ENCODE measurements at places on chromosomes 1 and 21.

GRCh38 chr1:110070671-110071242 lies at the start of gene ALX3:
ALX3 (minus strand) TSS chr1:110070672; CDS start chr1:110070612, 60 bp downstream.
- DNase-seq: no peak

DNA sequence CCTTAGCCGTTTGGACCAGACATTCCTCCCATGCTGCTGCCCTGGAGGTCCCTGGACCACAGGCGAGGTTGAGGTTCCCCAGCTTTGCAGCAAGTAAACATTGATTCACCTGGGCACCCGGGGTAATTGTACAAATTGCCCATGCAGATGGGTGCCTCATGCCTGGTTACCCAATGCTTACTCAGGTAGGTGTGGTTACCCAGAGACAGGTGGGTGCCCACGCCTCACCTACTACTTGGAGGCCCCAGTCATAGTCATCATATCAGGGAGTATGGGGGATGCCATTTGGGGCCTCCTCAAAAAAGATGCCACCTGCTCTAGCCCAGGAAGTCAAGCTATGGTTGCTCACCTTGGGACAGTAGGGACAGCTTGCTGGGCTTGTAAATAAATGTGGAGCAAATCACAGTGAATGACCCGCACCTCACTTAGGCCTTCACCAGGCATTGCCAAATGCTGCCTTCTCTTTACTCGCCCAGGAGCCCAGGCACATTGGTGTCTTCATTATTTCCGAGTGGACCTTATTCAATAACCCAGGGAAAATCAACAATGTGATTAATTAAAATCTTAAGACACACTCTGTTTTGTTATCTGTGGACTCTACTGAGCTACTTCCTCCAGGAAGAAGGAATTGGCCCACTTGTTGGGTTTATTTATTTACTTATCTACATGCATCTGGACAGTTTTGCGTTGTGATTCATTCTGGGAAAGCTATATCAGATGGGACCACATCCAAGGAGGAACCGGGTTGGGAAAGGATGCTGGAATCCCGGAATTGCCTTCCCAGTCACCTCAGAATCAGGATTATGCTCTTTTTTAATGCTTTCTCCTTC lies 35.6 kb upstream of the GRHL3 start:
- DNase-seq: no peak

- DNase-seq: no peak
Measured at GRCh38 chr21:46598581-46599572, 6.0 kb downstream of the S100B start.

- no peak for DNase-seq
Measured at GRCh38 chr1:248710305-248710900, 7.8 kb upstream of the OR14I1 start.

GRCh38 chr1:156448134-156448967 lies 52.2 kb downstream of the MEF2D start:
- DNase-seq: no peak

DNA sequence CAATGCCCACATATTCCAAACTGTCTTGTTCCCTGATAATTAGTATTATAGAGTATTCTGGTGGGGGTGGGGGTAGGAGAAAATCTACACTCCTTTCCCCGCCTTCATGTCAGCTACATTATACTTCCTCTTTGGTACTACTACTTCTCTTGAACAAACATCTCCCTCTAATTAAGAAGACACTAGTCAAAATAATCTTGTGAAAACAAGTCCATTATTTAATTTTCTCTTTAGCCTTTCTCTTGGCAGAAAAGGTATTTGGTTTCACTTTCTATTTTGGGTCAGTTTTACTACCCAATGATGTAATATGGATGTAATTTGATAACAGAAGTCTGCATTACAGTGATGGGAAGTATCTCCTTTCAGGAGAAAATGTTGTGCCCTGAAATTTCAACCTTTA lies 22.5 kb downstream of the NTMT2 start:
- no peak for DNase-seq

- no peak for DNase-seq
Measured at GRCh38 chr1:186659890-186660341, 20.3 kb downstream of the PTGS2 start.

DNA sequence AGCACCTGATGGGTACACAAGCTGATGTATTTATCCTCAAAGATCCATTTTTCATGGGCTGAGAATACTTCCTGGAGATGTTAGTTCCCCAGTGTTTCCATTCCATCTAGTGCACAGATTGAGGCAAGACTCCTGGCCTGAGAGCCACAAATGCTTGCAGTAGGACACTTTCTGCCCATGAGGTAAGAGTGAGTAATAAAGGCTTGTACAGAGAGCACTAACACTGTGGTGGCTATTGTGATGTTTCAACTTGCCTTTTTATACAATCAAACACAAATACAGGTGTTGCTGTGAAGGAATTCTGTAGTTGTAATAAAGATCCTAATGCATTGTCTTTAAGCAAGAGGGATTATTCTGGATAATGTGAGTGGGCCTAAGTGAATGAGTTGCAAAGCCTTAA lies 186.1 kb upstream of the ADAMTS5 start:
- DNase-seq: no peak

GRCh38 chr1:1732381-1732780 lies 8.2 kb upstream of the CDK11A start:
- no peak for DNase-seq

- DNase-seq: peak; percentile 14
Measured at GRCh38 chr1:203172184-203173010, 3.2 kb downstream of the MYBPH start.

GRCh38 chr1:1089731-1090423 lies 15.8 kb upstream of the RNF223 start:
- DNase-seq: no peak

DNA sequence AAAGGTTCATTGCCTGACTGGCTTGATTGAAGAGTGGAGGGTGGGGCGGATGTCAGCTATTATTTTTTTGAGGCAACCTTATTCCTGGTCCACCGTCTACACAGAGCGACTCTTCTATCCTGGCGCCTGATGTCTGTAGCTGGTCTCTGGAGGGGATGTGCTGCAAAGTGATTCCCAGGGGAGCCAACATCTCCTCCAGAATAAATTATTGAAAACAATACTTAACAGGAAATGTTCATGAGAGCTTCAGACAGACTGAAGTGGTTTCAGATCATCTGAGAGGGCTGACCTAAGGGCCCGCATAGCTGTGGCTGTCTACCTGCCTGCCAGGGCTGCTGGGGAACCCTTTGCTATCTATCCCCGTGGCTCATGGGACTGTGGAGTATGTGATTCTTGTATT lies 66.7 kb downstream of the TEX35 start:
- DNase-seq: no peak

- DNase-seq: no peak
Measured at GRCh38 chr21:44431300-44431699, 24.0 kb upstream of the LRRC3 start.

- no peak for DNase-seq
Measured at GRCh38 chr1:114203595-114204128, 50.0 kb upstream of the SYT6 start.

- DNase-seq: no peak
Measured at GRCh38 chr1:62905872-62906271, 121.9 kb downstream of the ATG4C start.

- DNase-seq: no peak
Measured at GRCh38 chr1:209899948-209900347, 38.1 kb upstream of the SYT14 start.

DNA sequence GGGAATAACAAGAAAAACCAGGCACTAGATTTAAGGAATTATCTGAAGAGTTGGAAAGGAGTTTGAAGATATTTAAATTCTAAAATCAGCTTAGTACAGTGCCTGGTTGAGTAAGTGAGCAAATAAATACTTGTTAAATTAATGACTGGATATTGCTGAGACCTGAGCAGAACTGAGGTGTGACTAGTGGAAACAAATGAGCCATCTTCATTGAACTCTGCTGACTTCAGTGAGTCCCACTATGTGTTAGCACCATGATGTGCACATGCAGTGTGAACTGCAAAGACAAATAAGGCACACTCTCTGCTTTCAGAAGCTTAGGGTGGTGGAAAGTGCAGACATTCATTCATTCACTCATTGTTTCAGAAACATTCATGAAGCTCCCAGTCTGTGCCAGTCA lies 48.7 kb downstream of the ELAPOR1 start:
- DNase-seq: no peak

GRCh38 chr1:212457740-212458338 lies 25.1 kb downstream of the NENF start:
- DNase-seq: peak; percentile 63

GRCh38 chr1:30637183-30637980 lies 86.0 kb downstream of the MATN1 start:
- DNase-seq: no peak

GRCh38 chr1:27626031-27626935 lies 8.7 kb downstream of the FGR start:
- DNase-seq: no peak

- no peak for DNase-seq
Measured at GRCh38 chr1:26059906-26060305, 7.5 kb downstream of the TRIM63 start.

- no peak for DNase-seq
Measured at GRCh38 chr1:55402142-55402541, 187.0 kb upstream of the USP24 start.

- no peak for DNase-seq
Measured at GRCh38 chr1:159144571-159144970, 26.8 kb upstream of the CADM3 start.

DNA sequence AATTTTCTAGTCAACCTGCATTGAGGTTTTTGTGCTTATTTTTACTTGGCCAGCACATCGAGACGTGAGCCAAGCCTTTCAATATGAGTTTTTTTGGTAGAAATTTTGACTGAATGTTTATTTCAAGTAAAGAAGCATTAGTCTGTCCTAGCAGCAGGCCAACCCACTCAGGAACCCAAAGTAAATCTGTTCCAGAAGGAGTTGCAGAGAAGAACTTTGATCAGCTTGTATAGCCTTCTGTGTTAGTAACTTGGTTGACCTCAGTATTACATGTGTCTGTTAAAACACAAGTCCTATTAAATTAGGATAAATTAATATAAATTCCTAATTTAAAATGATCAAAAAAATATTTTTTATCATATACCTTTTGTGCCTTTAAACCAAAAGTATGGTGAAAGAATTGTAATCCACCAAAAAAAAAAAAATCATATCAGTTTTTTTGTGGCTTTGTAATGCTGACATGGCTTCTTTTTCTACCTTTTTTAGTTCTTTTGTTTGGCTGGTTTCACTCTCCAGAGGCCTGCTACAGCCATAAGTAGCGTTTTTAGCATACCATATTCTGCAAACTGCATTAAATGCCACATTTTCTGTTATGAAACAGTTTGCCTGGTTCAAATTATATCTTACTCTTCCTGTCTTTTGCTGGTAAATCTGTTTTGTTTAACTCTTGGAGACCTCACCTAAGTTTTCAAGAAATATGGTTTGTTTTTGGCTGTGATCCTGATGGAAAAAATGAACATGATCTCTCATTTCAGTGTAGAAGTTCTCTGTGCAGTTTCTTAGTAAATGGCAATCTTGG lies 39.5 kb downstream of the ATF6 start:
- no peak for DNase-seq

DNA sequence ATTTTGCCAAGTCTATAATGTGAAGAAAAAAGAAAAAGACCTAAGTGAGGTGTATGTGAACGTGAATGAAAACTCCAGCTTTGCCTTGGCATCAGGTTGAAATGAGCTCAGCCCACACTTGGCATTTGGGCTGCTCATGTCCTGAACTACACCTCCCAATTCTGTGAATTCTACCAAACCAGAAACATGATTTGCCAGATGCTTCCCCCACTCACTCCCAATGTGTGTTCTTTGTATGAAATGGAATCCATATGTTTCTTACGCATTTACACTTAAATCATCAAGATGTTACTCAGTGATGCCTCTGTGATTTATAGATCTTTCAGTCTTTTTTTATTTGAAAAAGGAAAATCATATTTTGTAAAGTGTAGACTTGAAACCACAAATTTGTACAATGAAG lies 32.8 kb upstream of the RUNX1 start:
- no peak for DNase-seq

- peak; percentile 15 for DNase-seq
Measured at GRCh38 chr1:97820470-97821188, 100.2 kb downstream of the DPYD start.

- no peak for DNase-seq
Measured at GRCh38 chr1:25039229-25039628, 109.2 kb upstream of the RUNX3 start.

All from CD4-positive, alpha-beta T cell (primary cell).